Anterior cingulate cortex (tissue), 58 donors: ENCODE measurements at places on chromosomes 2 and 18.
A peak's percentile ranks its signal among the peaks of the same experiment; 100 is the strongest.

GRCh38 chr18:78927156-78927555 lies 52.5 kb upstream of the SALL3 start:
- DNase-seq: no peak

GRCh38 chr18:28152354-28152753 lies 24.6 kb downstream of the CDH2 start:
- no peak for DNase-seq

GRCh38 chr2:232308986-232309385 lies 69.6 kb upstream of the ALPP start:
- DNase-seq: no peak

DNA sequence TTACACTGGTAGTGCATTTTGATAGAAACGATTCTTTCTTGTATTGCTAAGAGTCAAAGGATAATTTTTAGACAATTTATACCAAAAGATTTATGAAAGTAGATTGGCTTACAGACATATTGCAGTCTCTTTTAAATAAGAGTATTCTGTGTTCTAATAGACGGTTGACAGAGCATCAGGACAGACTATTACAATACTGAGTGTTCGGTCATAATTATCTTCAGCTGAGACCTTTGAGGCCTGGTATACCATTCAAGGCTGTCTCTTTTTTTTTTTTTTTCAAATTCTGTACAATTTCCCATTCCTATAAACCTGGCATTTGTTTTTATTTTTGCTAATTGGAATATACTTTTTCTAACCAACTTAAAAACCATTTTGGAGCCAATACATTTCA lies 140.6 kb upstream of the NOSTRIN start:
- DNase-seq: no peak

DNA sequence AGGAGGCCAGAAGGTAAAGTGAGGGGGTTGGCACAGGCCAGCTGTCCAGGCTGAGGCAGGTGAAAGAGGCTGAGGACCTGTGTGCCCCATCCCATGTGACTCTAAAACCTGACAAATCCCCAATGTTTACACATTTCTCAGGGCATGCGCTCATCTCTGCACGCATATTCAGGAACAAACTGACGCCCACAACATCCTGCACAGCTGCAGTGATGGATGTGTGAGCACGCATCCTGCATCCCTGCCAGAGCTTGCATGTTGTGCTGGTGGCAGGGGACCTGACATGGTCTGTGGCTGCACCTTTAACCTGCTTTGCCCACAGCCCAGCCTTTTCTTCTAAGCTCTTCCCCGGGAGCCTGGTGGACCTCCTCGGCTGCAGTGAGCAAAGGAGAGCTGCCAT lies 83.1 kb downstream of the FBXO15 start:
- DNase-seq: no peak

- DNase-seq: peak; percentile 47
Measured at GRCh38 chr2:112881217-112881985, 29.6 kb upstream of the IL37 start.

GRCh38 chr2:25044990-25045389 lies 3.1 kb downstream of the EFR3B start:
- DNase-seq: no peak

DNA sequence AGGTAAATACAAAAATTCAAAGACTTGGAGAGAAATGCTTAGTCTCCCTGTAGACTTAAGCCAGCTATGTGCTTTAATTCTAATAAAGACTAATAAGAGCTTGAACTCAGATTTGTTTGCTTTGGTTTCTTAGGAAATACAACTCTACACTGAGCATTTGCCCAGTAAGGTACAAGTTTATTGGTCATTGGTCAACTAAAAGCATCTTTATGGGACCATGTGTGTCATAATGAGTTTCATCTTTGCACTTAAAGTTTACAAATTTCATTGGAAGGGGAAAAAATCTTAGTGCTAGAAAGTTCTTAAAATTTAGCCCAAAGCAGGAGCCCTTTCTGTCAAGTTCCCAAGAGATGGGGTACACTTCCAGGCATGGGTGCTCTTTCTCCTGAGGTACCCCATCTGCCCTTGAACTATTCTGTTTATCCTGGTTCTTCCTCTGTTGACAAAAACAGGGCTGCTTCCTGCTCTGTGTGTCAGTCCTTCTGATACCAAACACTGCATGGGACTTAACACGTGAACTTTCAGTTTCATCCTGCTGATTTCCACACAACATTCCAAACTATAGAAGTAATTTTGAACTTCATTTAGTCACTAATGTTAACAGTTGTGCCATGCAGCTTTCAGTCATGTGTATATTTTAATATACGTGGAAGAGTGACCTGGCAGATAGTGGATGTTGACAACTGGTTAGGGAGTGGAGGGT lies 200.2 kb downstream of the TPGS2 start:
- DNase-seq: no peak

DNA sequence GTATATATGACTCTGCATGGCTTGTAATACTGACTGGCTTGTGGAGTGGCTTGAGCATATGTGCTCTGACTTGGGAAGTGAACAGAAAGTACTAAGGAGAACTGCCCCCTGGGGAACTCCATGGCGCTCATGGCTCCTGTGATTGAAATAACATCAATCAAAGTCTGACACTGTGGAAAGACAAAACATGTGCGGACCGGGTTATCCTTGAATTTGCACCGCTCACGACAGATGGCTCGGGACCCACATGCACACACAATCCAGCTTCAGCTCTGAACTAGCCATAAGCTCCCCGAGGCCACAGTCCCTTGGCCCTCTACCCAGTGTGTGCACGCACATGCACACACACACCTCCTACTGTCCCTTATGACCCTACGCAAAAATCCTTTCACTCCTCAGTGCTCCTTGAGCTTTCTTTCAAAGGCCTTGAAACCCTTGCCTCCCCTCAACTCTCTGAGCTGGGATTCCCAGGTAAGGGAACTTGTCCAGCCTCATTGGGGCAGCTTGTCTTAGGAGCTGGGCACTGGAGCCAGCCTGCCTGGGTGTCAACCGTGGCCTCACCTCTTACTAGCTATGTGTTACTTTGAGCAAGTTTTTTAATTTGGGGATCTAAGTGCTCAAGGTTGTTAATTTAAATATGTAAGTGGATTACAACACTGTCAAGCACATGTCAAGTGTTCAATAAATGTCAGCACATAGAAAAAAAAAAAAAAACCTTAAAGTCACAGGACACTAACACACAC lies 43.6 kb downstream of the MRPS5 start:
- no peak for DNase-seq

- DNase-seq: no peak
Measured at GRCh38 chr18:48634975-48635374, 96.1 kb downstream of the CTIF start.

DNA sequence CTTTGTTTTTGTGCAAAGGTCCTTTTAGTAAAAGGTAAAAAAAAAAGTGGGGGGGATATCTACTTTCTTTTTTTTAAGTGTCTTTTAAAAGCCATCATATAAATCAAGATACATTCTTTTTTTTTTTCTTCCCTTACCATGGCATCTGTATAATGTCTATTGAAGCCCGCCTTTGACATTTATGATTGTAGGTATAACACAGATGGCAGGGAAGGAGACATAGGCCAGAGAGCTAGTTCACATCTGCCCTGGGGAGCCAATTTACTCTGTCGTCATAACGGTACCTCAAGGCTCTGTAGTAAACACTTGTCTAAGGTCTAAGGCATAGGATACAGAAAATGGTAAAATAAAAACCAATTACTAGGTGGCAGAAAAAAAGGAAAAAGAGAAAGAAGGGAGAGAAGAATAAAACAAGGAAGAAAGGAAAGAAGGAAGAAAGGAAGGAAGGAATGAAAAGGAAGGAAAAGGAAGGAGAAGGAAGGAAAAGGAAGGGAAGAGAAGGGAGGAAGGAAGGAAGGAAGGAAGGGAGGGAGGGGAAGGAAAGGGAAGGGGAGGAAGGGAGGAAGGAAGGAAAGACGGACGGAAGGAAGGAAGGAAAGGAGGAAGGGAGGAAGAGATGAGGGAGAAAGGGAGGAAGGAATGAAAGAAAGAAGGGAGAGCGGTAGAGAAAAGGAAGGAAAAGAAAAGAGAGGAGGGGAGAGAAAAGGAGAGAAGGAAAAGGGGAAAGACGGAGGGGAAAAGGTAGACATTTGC lies 343.5 kb downstream of the RBM43 start:
- DNase-seq: no peak

- no peak for DNase-seq
Measured at GRCh38 chr2:5982903-5983265, 290.7 kb downstream of the SOX11 start.

DNA sequence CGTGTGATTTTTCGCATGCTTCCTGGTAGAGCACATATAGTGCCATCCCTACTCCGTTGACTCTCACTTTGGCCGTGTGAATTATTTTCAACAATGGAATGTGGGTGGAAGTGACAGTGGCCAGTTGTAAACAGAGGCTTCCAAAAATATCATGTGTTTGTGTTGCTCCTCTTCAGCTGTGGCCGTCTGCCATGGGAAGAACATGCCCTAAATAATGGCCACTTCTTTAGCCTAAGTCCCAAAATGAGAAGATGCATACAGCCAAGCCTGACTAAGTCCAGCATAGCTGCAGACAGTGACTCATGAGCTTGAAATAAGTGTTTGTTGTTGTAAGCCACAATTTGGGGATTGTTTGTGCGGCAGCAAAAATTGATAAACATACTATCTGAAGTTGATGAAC lies 8.9 kb upstream of the GALNT1 start:
- DNase-seq: no peak

GRCh38 chr2:37414470-37414949 lies 70.1 kb downstream of the QPCT start:
- DNase-seq: no peak

- no peak for DNase-seq
Measured at GRCh38 chr2:151827564-151828142, 568 bp downstream of the ARL5A start.

DNA sequence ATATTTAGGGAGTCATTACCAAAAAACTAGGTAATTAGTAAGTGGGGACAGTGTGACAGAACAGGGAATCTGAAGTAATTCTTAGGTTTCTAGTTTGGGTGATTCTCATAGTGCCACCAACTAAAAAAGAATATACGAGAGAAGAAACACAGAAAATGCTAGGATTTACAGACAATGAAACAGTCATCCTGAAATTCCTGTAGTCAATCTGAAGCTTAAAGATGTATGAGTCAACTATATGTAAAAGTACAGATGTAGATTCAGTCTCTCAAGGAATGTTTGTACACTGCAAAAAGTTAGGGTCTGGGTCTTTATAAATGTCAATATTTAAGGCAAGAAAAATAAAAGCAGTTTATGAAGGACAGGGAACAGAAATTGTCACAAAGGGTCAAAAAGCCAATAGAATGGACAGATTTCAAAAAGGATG lies 107.0 kb downstream of the STRN start:
- no peak for DNase-seq

GRCh38 chr2:177398791-177399190 lies 6.2 kb downstream of the AGPS start:
- no peak for DNase-seq

- DNase-seq: no peak
Measured at GRCh38 chr2:140639628-140640027, 1491.2 kb downstream of the LRP1B start.

DNA sequence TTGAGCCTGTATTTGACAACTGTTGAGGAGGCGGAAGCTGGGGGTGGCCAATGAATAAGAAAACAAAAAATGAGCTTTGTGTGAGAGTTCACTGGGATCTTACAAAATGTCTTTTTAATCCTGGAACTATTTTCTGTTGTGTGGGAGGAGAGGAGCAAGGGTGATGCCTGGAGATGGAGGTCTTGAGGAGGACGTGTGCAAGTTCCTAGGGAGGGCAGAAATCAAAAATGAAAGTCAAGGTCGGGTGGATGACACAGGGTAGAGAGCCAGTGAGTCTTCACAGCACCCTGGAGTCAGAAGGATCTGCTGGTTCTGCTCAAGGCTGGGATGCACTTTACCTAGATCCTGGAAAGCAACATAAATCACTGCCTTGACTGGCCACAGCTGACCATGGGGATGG lies 180.3 kb upstream of the PKDCC start:
- DNase-seq: no peak

DNA sequence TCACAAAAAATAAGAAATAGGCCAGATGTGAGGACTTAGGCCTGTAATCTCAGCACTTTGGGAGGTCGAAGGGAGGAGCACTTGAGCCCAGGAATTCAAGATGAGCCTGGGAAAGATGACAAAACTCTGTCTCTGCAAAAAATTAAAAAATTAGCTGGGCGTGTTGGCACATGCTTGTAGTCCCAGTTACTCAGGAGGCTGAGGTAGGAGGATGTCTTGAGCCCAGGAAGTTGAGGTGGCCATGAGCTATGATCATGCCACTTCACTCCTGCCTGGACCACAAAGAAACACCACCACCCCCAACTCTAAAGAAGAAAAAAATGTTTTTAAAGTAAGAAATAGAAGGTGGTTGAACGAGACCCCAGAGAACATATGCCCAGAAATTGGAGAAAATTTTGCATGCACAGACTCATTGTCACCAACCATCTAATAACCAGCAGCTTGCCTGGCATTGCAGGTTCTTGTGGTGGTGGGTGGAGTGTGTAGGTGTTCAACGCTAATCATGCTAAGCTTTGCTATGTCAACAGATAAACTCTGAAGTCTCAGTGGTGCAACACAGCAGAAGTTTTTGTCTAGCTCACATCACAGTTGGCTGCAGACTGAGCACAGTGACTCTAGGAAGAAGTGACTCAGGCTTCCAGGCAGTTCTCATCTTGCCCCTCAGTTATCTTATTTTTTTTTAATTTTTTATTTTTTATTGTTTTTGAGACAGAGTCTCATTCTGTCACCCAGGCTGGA lies 18.6 kb downstream of the ARL4C start:
- DNase-seq: no peak

DNA sequence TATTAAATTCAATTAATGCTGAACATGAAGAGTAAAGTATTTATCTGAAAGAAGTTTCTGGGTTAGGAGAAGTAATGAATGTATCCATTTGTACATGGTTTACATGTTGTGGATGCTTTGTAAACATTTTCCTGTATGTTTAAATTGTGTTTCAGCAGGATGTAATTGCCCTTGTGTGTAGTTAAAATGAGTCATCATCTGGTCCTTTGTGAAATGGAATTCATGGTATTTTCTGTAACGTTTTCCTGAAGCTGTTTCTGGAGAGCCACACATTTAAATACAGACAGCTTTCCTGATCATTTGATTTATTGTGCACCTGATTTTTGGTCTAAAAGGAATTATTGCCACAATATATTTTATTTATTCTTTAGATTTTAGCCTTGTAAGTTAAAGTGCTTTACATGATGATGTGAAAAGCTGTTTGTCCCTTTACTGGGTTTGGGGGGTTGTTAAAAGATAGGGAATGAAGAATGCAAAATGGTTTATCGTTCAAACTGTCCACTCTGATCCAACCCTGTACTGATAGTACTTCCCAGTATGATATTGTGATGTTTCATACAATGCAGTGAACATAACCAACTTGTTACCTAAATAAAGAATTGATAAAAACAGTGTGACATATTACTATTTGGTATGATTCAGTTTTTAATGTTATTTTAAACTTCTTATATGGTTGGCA lies 41.7 kb upstream of the SLC3A1 start:
- DNase-seq: no peak
